Activated naive CD4-positive, alpha-beta T cell (primary cell): ENCODE measurements at places on chromosomes 2 and 18.

DNA sequence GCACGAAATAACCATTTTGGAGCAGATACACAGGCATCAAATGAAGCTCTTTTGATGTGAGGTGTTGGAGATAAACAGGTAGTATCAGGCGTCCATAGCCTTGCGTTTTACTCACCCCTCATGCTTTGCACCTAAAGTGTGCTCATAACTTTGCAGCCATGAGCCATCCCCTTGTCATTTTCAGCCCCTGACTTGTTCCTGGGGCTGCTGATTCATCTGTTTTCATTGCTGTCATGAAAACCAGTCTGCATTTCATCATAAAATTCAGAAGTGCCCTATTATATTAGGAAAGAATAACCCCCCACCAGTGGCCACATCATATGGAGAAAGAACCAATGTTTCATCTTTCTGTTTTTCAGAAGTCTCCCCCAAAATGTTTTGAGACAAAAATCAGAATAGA lies 329.7 kb upstream of the NRP2 start:
- no peak for DNase-seq

- no peak for DNase-seq
These were observed 487.2 kb downstream of the DCDC2C start for GRCh38 chr2:4190548-4190947.

DNA sequence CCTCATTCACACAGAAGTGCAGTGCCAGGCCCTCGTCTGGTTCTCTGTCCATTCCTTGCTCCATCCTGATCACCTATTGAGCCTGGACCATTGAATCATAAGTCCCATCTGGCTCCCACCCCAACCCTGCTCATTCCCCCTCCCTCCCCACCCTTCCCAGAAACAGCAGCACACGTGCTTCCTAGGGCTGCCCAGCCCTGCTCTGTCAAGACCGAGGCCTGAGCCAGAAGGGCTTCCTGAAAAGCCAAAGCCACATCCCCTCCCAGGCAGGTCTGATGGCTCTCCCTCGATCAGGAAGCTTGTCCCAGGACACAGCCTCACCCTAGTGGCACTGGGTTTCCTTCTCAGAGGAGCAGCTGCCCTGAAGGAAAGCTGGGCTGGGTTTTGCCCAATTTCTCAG lies 79.8 kb upstream of the FZD7 start:
- DNase-seq, result no peak

DNA sequence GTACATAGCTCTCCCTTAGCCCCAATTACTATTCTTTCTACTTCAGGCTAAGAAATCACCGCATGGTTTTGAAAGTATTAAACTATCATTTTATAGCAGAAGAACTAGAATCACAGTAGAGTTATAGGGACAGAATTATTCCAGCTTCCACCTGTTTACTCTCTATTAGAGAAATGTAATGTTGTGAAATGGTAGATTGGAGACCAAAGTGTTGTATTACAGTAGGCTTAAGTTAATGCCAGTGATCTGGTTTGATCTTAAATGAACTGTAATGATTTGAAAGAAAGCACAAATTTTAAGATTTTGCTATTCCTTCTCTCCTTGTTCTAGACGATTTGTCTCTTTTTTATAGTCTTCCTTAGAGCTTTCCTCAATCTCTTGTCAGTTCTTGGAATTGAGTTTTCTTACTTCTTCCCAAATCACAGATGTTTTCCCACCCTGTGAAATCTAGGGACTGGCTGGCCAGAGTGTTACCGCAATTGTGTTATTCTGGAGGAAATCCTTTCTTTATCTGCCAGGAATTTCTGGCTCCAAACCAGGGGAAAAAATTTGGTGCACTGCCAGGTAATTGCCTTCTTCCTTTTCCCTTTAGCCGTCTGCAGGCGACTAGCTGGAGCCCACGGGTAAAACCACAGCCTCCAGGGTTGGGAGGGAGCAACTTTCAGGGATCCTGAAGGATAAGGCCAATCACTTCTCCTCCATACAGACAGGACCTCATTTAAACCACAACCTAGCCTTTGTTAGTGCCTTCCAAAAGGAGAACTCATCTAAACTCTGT lies 51.7 kb downstream of the NOP58 start:
- no peak for DNase-seq

- no peak for DNase-seq
These were observed 32.8 kb downstream of the NRP2 start for GRCh38 chr2:205714789-205715720.

GRCh38 chr18:8654503-8655451 lies 45.5 kb downstream of the RAB12 start:
- no peak for DNase-seq

DNA sequence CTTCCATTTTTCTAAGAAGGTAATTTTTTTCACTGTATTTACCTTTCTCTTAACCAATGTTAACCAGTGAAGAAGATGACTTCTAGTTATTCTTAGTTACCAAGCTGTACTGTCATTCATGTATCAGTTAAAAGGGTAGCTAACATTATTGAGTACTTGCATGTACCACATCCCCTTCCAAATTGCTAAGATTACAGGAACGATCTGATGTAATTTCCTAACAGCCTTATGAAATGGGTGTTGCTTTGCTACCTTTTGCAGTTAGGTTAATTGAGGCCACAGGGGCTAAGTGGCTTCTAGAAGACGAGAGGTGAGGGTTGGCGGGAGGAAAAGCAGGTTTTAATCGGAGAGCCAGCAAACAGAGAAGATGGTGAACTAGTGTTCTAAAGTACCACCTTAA lies 1.8 kb upstream of the SULT6B1 start:
- DNase-seq, result no peak

GRCh38 chr2:121605820-121606733 lies 43.2 kb downstream of the CLASP1 start:
- DNase-seq, result no peak

DNA sequence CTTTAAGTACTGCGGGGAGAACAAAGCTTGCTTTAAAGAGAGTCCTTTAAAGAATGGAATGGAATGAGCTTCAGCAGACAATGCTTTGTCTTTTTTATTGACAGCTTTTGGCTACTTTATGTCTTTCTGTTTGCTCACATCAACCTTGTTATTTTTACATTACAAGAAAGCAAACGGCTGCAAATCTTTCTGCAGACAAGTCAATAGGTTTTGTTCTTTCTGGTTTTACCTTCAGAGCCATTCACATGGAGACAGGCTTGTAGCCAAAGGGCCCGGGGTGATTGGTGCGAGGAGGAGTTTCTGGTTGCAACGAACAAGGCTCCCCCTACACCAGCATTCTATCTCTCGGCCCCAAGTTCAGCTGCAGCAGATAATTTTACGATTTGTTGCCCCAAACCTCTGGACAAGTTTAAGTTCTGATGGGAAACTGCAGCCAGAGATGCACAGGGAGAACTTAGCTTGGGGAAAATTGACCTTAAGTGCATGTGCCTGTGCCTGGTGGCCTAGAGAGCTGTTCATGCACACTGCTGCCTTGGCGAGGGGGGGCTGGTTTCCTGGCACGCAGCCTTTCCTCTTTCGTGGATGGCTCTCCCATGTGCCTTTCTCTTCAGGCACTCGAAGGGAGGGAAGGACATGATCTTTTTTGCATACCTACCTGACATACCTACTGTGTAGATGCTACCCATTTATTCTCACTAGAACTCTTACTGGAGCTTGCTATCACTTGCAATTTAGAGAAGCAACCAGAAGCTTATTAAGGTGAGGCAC lies 543.2 kb downstream of the DCDC2C start:
- DNase-seq, result no peak

- no peak for DNase-seq
These were observed 56.5 kb upstream of the CD302 start for GRCh38 chr2:159854481-159854880.

DNA sequence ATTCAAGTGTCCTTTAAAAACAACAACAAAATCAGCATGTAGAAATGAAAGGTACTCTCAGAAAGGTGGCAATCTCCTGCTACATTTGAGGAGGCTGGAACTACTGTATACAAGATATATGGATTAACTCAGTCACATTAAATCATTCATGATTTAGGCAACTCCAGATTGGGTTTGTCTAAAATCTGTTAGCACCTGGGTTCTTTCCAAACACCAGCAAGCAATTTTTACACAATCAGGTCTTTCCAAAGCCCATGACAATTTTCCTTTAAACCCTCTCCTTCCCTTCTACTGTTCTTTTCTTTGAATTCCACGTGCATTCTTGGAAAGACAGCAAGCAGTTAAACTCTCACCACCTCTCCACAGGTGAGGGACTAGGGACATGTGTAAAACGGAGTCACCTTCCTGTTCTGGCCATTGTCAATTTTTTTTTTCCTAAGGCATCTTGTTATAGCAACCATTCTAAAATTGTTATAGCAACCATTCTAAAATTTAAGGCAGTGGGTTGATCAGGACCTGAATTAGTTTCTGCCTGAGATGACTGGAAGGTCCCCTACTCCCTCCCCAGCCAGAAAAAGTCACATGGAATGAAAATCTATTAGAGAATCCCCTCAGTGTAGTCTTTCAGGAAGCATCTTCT lies 113.9 kb downstream of the ANKRD44 start:
- DNase-seq, result no peak

- no peak for DNase-seq
These were observed 963 bp downstream of the GNLY start for GRCh38 chr2:85695121-85695520.

GRCh38 chr18:9987345-9987744 lies 73.5 kb downstream of the VAPA start:
- no peak for DNase-seq

DNA sequence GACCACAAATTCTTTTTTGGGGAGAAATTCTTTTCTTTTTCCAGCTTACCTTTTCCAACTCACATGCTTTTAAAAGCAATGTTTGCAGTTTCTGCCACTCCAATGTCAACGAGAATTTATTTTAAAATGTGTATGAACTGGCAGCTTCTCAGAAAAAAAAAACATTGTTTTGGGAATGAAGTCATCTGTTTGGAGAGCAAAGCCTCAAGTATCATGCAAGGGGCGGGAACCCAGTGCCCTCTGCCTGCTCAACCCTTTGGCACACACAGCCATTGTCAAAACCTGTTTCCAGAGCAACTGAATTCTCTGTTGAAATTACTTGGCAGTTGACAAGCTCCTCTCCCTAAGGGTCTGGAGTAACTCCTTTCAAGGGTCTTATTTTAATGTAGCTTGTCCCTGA lies 128.5 kb downstream of the QPCT start:
- no peak for DNase-seq

DNA sequence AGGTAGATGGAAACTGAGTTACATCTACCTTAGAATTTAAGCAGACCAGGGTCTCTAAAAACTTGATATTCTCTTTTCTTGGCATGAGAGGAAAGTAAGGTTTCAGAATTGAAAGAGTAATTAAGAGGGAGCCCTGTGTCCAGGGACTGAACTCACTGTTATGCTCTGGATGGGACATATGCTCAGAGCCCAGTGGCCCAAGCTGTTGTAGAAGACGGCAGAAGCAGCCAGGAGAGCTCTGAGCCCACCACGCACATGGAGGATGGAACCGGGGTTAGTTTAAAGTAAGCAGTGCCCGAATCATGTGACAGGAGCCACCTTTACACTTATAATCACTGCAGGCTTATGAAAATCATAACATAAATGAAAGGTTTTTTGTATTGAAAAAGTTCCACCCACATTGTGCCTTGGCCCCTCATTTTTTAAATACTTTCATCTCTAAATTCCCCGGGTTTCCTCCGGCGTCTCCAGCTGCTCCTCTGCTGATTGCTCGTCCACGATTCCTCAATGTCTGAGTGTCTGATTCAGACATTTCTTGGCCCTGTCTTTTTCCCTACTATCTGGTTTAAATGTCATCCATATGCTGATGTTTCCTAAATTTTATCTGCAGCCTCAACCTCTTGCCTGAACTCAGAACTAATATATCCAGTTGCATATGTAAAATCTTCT lies 36.1 kb upstream of the SPTBN1 start:
- DNase-seq, result no peak

GRCh38 chr2:237190966-237191713 lies 105.5 kb downstream of the COPS8 start:
- DNase-seq, result no peak

DNA sequence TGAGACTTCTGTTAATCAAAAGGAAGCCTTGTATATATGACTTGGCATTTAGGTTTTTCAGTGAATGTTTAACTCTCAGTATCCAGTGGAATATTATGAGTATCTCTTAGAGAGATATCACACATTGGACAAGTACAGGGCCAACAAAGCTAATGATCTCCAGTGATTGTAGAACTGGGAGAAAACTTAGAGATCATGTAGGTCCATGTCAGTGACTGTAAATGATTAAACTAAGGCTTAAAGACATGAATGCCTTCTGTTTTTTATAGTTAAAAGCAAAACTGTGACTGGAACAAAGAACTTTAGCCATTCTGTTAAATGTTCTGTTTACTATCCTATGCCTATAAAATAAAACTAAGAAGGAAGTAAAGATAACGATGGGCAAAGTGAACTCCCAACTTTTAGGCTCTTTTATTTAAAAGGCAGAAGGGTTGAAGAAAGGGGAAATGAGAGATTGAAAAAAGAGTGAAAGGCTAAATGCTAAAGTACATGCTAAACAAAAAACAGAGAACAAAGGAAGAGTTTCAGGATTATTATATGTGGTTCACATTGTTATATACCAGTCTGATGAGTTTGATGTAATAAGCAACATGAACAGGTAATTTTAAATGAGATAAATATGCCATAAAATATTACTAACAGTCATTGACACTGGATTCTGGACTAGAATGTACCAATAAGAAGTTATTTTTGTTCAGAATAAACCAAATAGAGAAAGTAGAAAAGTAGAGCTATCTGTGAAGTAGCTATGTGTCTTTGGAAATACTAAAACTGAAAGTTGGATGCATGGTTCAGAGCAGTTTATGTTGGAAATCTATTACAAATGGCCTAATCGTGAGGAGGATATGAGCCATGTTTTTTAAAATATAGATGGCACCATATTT lies 37.1 kb upstream of the TNFRSF11A start:
- no peak for DNase-seq

DNA sequence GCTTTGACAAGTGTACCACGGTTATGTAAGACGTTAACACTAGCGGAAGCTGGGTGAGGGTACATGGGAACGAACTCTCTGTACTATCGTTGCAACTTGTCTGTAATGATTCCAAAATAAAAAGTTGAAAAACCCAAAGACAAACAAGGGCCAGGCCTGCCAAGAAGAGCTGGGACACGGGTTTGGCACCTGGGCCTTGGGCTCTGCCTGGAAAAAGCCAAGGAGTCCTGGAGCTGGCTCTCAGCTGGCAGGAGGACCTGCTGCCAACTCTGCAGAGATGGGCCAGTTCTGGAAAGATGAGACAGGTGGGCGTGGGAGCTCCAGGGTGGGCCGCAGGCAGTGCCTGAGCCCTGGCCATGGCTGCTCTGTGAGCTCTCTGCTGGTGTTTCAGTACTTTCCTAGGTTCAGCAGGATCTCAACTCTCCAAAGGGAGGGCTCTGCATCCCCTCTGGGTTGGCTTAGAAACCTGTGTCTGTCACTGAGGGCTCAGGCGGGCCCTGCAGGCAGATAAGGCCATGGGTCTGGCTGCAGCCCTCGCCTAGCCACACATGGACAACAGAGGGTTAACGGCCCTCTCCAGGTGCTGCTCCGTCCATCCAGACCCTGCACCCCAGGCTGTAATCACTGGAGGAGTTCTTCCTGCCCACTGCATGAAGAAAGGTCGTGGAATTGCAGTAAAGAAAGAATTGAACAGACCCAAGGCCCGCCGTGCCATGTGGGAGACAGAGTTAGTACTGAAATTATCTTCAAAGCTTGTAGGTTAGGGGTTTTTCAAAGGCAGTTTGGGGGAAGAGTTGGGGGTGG lies 89.9 kb downstream of the RHOB start:
- no peak for DNase-seq
